ENCODE measurements at places on chromosomes 2 and 18.
A peak's percentile ranks its signal among the peaks of the same experiment; 100 is the strongest.

DNA sequence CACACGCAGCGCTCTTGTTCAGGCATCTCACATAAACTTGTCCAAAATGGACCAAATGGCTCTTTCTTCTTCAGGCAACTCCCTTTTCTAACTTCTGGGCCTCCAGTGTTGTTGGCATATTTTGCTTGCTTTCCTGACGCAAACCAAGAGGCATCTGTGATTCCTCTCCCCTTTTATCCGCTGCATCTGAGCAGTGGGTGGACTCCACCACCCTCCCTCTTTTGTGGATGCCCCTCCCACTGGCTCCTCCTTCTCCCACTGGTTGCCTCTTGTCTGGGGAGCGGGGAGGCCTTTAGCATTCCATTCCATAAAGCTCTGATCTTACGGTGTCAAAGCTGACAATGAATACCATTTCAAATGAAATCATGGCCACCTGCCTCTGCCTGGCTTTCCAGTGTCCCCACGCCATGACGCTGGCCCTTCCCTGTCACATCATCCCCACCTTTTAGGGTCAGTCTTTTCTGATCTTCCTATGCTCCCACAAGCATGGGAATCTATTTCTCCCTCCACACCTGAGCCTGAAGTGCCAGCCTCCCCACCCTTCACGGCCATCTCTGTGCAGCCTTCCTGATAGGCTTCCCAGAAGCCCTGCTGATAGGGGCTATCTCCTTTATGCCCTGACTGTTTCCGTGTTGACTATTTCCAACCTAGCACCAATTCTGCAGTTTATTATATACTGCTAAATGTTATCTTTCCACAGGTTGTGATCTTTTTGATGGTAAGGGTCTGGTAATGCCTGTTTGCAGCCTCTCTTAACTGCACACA is 51.5 kb downstream of the RPL37A start:
- peak; percentile 43 for DNase-seq

DNA sequence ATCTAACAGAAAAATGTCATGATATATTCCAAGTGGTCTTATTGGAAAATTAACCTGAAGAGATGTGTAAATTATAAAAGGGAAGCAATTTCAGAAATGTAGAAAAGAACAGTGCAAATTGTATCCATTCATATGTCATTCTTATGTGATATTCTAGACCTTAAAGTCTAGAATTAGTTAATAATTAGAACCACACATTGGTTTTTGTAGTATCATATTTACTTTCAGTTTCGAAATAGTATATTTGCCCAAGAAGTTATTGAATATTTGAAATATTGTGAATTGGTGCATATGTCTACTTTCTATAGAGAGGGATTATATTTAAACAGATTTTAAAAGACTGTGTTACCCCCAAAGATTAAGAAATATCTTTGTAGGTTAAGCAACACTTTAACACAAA is 1348.6 kb upstream of the ACVR2A start:
- no peak for DNase-seq

DNA sequence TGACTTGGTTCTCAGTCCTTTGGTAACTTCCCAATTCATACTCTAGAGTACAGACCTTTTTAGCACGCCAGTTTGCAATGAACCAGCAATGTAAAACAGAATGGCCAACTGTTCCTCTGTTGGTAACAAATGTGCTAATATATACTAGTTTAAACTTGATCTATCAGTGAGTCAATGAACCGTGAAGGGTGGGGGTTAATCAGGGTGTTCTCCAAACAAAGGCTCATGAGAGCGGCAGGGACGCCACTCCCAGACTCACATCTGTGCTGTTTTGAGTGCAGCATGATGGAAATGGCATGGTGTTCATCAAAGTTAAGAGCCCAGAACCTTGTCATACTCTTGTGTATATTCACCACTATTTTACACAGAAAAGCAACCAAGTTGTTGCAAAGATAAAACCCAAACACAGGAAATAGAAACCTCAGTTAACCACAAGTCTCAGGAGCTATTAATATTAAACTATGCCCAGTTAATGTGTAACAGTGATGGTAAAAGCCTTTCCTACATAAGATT is 70.3 kb downstream of the CERKL start:
- DNase-seq, result peak; percentile 60

DNA sequence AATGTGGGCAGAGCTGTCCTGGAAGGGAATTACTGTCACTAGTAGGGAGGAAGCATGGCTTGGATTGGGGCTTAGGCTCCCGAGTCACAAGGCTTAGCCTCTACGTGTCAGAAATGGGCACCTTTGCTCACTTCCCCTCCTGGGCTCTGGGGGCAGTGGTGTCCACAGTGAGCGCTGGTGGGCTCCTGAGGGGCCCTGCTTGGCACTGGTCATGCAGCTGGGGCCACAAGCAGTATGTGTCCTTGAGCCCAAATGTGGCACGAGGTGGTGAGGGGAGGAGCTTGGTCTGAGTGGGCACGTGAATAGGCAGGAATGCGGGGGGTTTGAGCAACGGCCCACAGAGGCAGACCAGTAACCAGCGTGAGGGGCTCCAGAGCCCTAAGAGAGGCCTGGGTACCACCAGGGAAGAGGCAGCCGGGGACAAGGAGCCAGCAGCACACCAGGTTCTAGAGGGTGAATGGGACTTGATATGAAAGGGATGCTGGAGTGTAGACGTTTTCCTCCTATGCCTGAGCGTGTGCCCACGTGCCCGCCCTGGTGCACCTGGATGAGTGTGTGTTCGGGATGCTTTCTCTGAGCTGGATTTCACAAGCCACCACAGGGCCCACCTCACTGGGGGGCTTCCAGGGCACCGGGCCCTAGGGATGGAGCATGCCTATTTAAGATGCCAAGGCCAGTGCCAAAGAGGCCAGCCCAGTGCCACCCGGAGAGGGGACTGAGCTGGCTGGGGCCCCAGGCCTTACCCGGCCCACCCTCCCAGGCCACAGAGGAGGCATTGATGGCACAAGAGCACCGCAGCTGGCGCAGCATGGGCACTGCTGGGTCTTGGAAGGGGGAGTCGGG is 22.8 kb upstream of the PTMA start:
- no peak for DNase-seq

- no peak for DNase-seq
These were observed 45.6 kb upstream of the GPR75 start for GRCh38 chr2:53905396-53905795.

DNA sequence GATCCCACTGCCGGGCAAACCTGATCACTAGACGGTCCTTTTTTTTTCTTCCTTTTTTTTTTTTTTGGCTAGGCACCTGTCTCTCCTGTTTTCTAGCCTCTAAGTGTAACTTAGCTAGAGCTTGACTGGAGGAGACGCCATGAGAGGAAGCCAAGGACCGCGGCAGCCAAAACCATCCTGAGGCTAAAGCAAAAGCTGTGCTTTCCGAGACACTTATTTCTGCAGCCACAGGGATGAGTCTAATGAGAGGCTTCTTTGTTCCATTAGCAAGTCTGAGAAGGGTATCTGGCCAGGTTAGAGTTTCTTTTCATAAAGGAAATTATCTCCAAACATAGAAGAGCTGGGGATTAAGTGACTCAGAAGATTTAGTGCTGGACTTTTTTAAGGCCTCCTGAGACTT is 7.3 kb upstream of the CXCR4 start:
- no peak for DNase-seq

GRCh38 chr18:13302457-13303225 is 84.1 kb downstream of the LDLRAD4 start:
- no peak for DNase-seq
